ENCODE measurements at places on chromosomes 4 and X. TPM values are rescaled to one million over a fixed set of nuclear protein-coding genes. Genes with fewer than 3 reads are reported as not detected.

The TBC1D9 gene
- 8.8 TPM for total RNA-seq

GRCh38 chr4:143185253-143186107 lies 763 bp downstream of the USP38 start:
- H3K27me3 ChIP-seq: no peaks in the 10 kb centered on the region
- peak overlapping the region; percentile 94 for H3K4me3 ChIP-seq
- H3K36me3 ChIP-seq: no peaks in the 10 kb centered on the region

DNA sequence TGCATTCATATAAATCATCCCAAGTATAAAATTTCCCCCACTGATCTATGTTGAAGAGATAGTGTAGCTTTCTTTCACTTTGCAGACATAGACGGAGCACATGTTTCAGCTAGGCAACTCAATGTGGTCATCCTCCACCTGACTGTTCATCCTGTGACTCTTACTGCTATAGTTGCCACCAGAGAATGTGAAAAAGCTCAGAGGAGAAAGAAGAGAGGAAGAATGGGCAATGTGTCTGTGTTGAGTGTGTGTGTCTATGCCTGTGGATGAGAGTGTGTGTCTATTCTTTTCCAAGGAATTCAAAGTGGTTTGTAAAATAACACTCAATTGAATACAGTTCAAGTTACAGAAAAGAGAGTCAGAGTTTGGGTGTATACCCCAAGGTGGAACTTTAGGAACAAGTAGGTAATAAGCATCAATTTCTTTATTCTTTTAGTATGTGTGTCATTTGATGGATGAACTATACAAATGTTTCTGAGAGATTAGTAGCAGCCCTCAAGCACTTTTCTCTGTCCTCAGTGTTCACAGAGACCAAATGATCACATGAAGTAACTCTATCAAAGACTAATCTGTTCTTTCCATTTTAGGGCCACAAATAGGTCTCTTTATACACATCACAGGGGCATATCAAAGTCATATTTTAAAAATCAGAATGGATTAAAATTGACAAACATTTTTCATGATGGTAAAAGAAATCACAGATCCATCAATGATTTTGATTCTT lies 2.3 kb downstream of the SNCA start:
- H3K27ac ChIP-seq: no peak overlapping the region
- no peaks in the 10 kb centered on the region for H3K4me1 ChIP-seq
- H3K27me3 ChIP-seq: peaks cover 27% of the 10 kb centered on the region
- H3K36me3 ChIP-seq: no peaks in the 10 kb centered on the region

- H3K27ac ChIP-seq: no peak overlapping the region
- no peak for DNase-seq
- H3K4me1 ChIP-seq: peaks cover 10% of the 10 kb centered on the region
- H3K36me3 ChIP-seq: no peaks in the 10 kb centered on the region
- no peaks in the 10 kb centered on the region for H3K27me3 ChIP-seq
Measured at GRCh38 chr4:78630615-78631014, 79.0 kb downstream of the ANXA3 start.
